ENCODE measurements at places on chromosomes 4 and X.

DNA sequence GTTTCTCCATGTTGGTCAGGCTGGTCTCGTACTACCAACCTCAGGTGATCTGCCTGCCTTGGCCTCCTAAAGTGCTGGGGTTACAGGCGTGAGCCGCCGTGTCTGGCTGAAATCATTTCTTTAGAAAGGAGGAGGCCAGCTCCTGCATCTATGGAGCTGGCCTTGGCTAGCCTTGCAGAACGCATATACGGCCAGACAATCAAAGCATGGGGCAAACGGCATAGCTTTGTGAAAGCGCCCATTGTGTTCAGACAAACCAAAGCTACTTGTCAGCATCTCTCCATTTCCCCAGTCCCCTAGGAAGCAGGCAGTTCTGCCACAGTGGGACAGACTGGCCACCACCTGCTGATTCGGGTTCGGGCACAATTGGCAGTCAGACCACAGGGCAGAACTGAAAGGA, 48.9 kb upstream of the IQSEC2 start:
- DNase-seq: no peak

- DNase-seq: no peak
Observed at GRCh38 chr4:22345678-22346077, 170.2 kb downstream of the ADGRA3 start.

GRCh38 chr4:104063341-104063740, 343.6 kb upstream of the TACR3 start:
- DNase-seq: no peak

- no peak for DNase-seq
Observed at GRCh38 chr4:132299841-132300240, 849.3 kb upstream of the PCDH10 start.

DNA sequence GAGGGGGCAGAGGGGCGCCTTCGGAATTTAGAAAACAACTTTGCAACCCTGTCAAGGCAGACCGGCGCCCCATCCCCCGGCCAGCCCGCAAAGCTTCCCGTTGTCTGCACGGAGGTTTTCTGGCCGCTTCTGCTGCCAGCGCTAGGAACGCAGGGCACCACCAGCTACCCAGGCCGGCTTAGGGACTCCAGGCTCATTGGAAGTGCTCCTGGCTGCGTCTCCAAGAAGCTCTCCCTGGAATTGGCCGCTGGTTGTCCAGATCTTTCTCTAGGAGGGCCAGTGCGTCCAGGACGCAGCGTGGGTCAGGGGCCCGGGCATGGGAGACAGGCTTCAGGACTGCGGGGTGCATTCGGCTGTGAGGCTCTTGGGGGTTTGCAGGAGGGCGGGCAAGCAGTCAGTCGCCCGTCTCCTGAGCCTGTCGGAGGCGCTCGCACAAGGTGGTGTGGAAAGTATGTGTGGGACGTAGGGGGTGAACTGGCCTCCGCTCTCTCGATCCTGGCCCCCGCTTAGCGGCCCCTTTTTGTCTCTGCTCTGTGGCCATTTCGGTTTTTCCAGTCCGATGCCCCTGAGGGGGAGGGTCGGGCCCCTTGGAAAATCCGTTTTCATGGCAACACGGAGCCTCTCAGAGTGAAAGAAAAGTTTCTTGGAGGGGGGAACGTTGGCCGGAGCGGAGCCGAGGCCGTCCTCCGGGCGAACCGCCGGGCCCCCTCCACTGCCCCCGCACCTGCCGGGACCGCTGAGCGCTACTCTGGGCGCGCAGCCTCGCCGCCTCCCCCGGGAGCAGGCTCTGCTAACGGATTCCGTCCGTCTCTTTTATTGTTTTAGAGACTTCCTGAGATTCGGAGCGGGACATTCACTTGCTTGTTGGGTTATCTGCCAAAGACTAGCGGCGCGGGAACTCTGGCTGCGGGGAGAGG, 810 bp upstream of the SOX3 start:
- no peak for DNase-seq

GRCh38 chrX:123859409-123859845, 426 bp upstream of the XIAP start:
- DNase-seq: peak; percentile 72

GRCh38 chr4:137510557-137511265, 21.6 kb downstream of the PCDH18 start:
- no peak for DNase-seq

- no peak for DNase-seq
Observed at GRCh38 chrX:155767051-155767875, 113.9 kb upstream of the VAMP7 start.

DNA sequence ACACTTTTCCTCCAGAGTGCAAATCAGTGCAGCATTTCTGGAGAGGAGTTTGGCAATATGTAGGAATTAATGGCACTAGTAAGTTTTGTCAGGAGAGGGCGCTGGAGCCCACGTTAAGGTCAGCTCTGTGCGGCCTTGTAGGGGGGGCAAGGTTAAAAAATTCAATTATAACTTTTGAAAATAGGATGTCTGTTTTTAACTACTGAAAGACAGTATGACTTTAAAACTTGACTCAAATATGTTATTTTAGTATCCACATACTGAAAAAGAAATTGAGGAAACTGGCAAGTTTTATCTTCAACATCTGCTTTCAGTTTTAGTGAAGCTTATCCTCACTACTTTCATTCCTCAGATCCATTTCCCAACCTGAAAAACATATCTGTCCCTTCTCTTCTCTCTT, 30.9 kb upstream of the HSD17B13 start:
- DNase-seq: peak; percentile 11

GRCh38 chrX:129654652-129655546, at the start of gene APLN:
APLN (minus strand) TSS chrX:129654956; CDS start chrX:129654630, 326 bp downstream.
- DNase-seq: peak; percentile 56

Data from frontal cortex (tissue), 4 donors.